ENCODE measurements at places on chromosomes 3 and 15.

DNA sequence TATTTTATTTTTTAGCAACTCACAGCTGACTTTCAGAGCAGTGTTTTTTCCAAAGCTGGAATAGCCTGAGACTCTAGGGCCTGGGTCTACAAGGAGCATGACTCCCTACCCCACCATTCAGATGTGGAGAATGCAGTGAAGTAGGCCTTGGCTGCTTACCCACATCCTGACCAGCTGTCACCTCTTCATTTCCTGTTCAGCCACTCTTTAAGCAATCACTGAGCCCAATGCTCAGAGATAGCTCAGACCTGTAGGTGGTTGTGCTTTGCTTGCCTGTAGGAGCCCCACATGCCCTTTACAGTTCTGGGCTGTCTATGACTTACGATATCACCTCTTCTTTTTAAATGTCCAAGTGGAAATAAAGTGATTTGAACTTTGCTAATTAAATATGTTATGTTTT, 148.1 kb downstream of the NEK11 start:
- no peak for DNase-seq

- DNase-seq: no peak
Measured at GRCh38 chr15:38213356-38213755, 39.3 kb upstream of the SPRED1 start.

DNA sequence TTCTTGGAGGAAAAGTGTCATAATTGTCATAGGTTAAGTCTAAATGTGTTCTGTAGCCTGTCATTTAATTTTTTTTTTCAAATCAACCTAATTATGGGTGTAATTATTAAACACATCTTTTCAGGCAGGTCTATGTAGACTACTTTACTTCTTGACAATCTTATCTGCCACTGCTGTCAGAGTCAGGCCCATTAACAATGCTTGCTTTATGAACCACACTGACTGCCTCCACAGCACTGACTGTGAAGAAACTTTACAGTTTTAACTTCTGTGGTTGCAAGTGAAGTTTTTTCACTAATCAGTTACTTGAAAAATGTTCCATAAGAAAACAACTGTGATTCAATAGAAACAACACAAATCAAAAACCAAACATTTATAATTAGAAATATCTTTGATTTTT, 407.8 kb downstream of the PLCL2 start:
- DNase-seq: no peak

DNA sequence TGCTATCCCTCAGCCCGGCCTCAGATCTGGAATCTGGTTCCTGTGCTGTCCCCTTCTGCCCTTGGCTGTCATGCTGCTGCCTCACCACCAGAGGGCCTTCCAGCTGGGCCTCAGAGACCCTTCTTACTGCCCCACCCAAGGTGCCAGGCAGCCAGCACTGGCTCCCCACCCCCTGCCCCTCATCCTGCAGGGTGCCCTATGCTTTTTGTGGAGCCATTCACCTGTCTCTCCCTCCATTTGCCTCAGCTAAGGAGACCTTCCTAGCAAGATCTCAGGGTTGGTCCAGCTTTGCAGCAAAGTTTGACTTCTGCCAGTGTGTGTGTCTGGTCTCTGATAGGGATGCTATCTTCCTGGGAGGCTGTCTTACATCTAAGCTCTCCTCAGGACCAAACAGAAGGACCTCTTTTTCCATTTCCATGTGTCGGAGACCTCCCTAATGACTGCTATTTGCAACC, 1.9 kb upstream of the VWA5B2 start:
- DNase-seq: peak; percentile 35

- no peak for DNase-seq
Measured at GRCh38 chr15:96977886-96978285, 647.4 kb downstream of the NR2F2 start.

GRCh38 chr15:63805993-63806980, 27.5 kb downstream of the HERC1 start:
- DNase-seq: no peak

DNA sequence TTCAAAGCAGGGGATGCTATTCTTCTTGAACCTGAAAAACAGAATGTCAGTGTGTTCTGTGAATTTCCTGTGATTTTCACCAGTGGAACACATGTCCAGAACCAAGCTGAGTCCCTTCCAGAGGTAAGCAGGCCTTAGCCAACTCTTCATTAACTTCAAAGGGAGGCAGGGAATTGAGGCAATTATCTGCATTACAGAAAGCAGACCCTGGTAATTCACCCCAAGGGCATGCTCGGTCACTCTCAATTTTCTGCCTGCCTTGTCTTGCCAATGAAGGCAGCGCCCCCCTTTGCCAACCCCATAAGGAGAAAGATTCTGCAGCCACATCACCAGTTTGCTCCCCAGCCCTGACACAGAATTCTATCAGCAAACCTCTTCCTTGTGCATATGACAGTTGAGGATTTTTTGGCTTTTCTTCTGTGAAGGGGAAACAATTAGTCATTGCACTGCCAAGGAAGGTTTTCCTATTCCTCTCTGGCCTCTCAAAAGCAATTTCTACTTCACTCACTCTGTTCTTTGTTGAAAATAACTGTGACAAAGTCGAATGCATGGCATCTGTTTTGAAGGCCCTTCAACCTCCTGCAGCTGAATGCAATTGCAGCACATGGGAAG, 85.3 kb downstream of the HHLA2 start:
- DNase-seq: no peak

DNA sequence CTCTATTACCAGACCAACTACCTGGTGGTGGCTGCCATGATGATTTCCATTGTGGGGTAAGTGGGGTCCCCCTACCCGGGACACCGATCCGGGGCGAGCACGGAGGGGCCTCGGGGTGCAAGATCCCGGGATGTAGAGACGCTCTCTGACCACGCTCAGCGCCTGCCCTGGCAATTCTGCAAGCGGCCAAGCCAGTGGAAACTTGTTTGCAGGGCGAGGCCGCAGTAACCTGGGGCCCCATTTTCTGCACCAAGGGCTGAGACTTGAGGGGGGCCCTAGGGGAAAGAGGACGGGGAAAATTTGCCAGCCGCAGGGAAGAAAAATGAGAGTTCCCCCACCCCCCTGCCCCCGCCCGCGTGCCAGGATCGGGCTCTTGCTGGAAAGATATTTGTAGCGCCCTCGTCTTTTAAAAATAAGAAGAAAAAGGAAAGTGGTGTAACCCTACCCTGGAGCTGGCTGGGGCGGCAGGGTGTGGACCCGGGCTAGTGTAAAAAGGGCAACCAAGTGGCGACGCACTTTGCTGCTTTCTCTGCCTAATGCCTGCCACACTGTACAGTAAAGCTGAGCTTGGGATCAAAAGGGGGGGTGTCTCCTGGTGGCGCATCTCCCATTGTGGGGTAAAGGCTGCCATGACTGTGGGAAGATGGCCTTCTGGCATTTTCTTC, 563 bp downstream of the ARL6IP5 start:
- DNase-seq: no peak

- no peak for DNase-seq
Measured at GRCh38 chr15:49843725-49844124, 222.9 kb downstream of the DTWD1 start.

DNA sequence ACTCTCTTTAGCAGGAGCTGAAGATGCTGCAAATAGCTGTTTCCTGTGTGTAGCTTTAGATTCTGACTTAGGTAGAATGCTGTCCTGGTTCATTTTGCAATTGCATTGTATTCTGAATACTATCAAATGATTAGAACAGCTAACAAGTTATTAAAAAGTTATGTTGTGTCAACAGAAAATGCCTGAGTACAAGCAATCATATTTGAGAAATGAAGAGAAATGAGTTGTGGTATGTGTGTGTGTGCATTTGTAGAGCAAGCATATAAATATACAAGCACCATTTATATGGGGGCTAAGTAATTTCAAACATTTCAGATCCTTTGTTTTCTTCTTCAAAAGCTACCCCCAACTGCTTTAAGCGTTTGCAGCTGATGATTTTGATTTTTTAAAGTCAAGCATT, 7.8 kb downstream of the ZIC1 start:
- no peak for DNase-seq

- no peak for DNase-seq
Measured at GRCh38 chr15:55799291-55800212, 56.6 kb upstream of the PRTG start.

GRCh38 chr3:195196266-195196665, 74.7 kb downstream of the XXYLT1 start:
- no peak for DNase-seq

DNA sequence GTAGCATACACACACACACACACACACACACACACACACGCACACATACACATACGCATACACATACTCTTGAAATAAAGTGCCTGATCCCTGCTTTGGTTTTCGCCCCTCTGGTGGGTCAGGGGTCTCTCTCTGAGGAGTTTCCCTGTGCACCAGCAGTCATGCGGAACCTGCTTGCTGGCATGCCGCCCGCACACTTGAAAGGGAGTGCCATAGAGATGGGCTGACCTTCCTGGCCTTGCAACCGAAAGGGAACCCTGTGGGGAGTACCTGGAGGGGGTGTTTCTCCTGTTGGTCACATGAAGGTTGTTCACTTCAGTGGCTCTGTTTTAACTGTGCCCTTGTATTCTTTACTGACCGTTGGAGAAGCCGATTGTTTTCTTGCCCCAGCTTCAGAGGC, 752.3 kb downstream of the NR2F2 start:
- DNase-seq: no peak

DNA sequence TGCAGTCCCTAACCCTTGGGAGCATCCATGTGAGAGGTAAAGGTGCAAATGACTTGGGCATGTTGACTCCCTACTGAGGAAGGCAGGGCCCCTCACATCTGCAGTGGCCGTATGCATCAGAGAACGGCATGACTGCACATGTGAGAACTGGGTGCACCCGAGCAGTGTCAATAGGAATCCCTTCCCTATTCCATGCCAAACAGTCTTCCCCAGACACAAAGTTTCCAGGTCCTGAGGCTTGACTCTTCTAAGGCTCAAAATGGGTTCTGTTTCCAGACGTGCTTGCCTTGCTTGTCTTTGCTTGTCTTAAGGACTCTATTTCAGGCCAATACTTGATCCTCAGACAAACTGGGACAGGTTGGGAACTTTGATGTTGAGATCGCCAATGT, 20.5 kb upstream of the ANPEP start:
- DNase-seq: no peak

- DNase-seq: no peak
Measured at GRCh38 chr3:53162672-53163443, 1.8 kb downstream of the PRKCD start.

DNA sequence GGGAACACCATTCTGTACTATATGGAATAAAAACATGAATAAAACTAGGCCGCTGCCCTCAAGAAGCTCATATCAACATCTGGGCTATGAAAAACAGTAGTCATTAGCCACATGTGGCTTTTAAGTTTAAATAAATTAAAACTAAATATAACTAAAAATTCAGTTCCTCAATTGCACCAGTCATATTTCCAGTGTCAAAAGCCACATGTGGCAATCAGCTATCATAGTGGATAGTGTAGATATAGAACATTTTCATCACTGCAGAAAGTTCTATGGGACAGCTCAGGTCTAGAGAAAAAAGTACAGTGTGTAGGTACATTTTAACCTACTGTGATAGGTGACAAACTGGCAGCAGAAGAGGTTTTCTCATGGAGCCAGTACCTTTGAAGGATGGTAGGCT, 261.4 kb downstream of the FOXP1 start:
- DNase-seq: no peak

DNA sequence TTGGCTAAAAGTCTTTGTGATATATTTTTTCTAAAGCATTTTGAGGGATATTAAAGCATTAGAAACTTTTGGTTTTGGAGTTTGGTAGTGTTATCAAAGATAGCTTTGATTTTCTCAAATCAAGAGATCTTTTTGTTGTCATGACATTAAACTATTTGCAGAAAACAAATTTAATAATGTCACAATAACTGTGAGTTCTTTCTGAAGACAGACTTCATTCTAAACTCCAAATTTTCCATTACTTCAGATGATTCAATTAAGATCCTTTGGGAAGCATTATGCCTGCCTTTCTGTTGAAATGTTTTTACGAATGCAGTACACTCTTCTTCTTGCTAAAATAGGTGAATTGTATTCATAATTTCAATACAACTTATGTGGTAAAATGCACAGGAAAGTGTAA, 145.4 kb downstream of the ALCAM start:
- DNase-seq: no peak

- DNase-seq: no peak
Measured at GRCh38 chr3:98797905-98798304, 34.8 kb downstream of the ST3GAL6 start.

GRCh38 chr3:3126477-3127431, at the start of gene TRNT1:
Gene TRNT1, plus strand, starts transcription at chr3:3126940. Its CDS starts 2,101 bp downstream, at chr3:3129041.
- peak; percentile 90 for DNase-seq

GRCh38 chr3:188349933-188350332, 196.0 kb downstream of the LPP start:
- DNase-seq: no peak

GRCh38 chr3:187292181-187292580, 644 bp upstream of the MASP1 start:
- no peak for DNase-seq

DNA sequence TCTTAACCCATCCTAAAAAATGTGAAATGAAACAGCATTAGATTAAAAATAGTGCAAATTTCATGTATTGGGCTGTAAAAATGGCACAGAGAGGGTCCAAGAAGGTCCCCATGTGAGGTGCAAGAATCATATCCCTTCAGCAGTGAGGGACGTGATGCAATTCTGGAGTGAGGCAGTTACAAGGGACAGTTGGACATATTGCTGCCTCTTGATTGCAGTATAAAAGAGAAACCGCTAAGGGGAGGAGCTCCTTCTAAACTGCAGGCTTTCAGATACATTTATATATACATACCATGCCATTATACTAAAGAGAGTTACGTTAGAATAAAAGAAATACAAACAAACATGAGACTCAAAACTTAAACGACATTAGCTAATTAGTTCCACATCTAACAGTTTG, 304.2 kb upstream of the CTNNB1 start:
- no peak for DNase-seq

- no peak for DNase-seq
Measured at GRCh38 chr3:112773864-112774263, 72.8 kb downstream of the CD200R1L start.

- DNase-seq: no peak
Measured at GRCh38 chr15:33292717-33293307, 18.0 kb upstream of the RYR3 start.

DNA sequence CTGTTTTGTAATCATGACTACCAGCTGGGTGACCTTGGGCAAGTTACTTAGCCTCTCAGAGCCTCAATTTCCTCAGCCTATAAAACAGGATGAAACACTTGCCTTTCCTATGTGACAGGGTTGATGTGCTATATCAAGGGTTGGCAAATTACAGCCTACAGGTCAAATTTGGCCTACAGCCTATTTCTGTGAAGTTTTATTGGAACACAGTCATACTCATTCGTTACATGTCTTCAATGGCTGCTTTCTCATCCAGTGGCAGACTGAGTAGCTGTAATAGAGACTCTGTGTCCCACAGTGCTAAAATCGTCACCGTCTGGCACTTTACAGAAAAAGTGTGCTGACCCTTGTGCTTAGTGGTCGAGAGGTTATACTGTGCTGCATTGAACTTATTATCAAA, 16.6 kb downstream of the ABHD6 start:
- DNase-seq: no peak

- no peak for DNase-seq
Measured at GRCh38 chr3:138203938-138204337, 16.8 kb downstream of the ARMC8 start.

DNA sequence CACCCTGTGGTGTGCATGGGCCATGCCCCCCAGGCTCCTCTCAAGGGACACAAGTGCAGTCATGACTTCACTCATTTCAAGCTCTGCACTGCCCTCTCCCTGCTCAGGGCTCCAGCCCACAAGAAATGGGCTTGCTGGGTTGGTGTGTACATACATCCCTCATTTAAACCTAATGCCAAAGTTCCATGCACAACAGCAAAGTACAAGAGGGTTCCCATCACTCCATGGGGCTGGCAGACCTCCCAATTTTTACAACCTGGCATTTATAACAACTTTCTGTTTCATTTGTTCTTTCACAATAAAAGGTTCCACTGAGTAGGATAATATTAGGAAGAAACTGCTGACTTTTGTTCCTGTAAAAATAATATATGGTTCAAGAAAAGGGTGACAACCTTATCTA, 54.3 kb downstream of the HERC2 start:
- DNase-seq: no peak

Data from activated T-helper 1 cell treated with anti-CD3 and anti-CD28 coated beads, Interleukin-2, amount 50 U/mL, for 16 hours (primary cell).